Uterine smooth muscle cell (primary cell): ENCODE measurements at places on chromosomes 12 and 14. TPM values are rescaled to one million over a fixed set of nuclear protein-coding genes. Genes with fewer than 3 reads are reported as not detected.

BBOF1 gene
- total RNA-seq: 4.0 and 4.4 TPM in 2 replicates

RNASE12 gene
- total RNA-seq: not detected in 2 replicates

TOMM20L gene
- total RNA-seq: not detected in 2 replicates

SLC17A8 gene
- total RNA-seq: 0.12 TPM in 1 of 2 replicates, not detected in the other

LMNTD1 gene
- total RNA-seq: 1.9 and 3.1 TPM in 2 replicates

KRAS gene
- 14.1 and 16.8 TPM in 2 replicates for total RNA-seq

EID3 gene
- 21.5 and 22.6 TPM in 2 replicates for total RNA-seq

RAB3IP gene
- total RNA-seq: 12.7 and 14.1 TPM in 2 replicates

ACSS3 gene
- 9.5 and 16.2 TPM in 2 replicates for total RNA-seq

KRT83 gene
- not detected in 2 replicates for total RNA-seq

RPGRIP1 gene
- under 0.01 TPM in 1 of 2 replicates, not detected in the other for total RNA-seq

SLC5A8 gene
- not detected in 2 replicates for total RNA-seq

TMPRSS12 gene
- not detected in 2 replicates for total RNA-seq

KHNYN gene
- total RNA-seq: 60.5 and 61.6 TPM in 2 replicates

NOXRED1 gene
- total RNA-seq: 0.22 and 0.25 TPM in 2 replicates

CCDC197 gene
- not detected in 2 replicates for total RNA-seq

LBHD2 gene
- not detected in 2 replicates for total RNA-seq

CIDEB gene
- total RNA-seq: 1.6 and 2.9 TPM in 2 replicates

SUOX gene
- 9.1 and 10.8 TPM in 2 replicates for total RNA-seq

FAM186B gene
- total RNA-seq: 0.12 and 0.22 TPM in 2 replicates

DEPDC4 gene
- 1.1 and 3.2 TPM in 2 replicates for total RNA-seq

ANO2 gene
- total RNA-seq: under 0.01 TPM in 1 of 2 replicates, not detected in the other

PDE3A gene
- 1.4 and 1.7 TPM in 2 replicates for total RNA-seq

SLC10A1 gene
- total RNA-seq: not detected in 2 replicates

ALKBH1 gene
- total RNA-seq: 8.4 and 12.5 TPM in 2 replicates

MANSC4 gene
- not detected in 2 replicates for total RNA-seq

SYCP3 gene
- under 0.01 and 0.11 TPM in 2 replicates for total RNA-seq

TMEM233 gene
- total RNA-seq: 0.11 and 0.12 TPM in 2 replicates

FAM222A gene
- total RNA-seq: 0.11 and 0.37 TPM in 2 replicates

MOK gene
- 8.3 and 10.9 TPM in 2 replicates for total RNA-seq

AKAP5 gene
- 0.44 and 1.1 TPM in 2 replicates for total RNA-seq

CHGA gene
- total RNA-seq: not detected in 2 replicates

DBX2 gene
- not detected in 2 replicates for total RNA-seq

PLEKHG7 gene
- total RNA-seq: not detected in 2 replicates

CCDC177 gene
- under 0.01 TPM in 1 of 2 replicates, not detected in the other for total RNA-seq

TNFAIP2 gene
- total RNA-seq: 29.4 and 42.9 TPM in 2 replicates

KRT86 gene
- under 0.01 TPM in 1 of 2 replicates, not detected in the other for total RNA-seq

KLRC3 gene
- not detected in 2 replicates for total RNA-seq

PUS7L gene
- 24.9 and 38.8 TPM in 2 replicates for total RNA-seq

CNTN1 gene
- 16.2 and 30.8 TPM in 2 replicates for total RNA-seq

ADAMTS20 gene
- not detected in 2 replicates for total RNA-seq

KIF5A gene
- total RNA-seq: 0.44 and 0.50 TPM in 2 replicates

FZD10 gene
- under 0.01 and 0.12 TPM in 2 replicates for total RNA-seq

ZNF891 gene
- 1.00 and 1.4 TPM in 2 replicates for total RNA-seq
